A549 treated with CORT108297 at 1 μM for 4 hours (cell line): ENCODE measurements at places on chromosomes 3 and 15. TPM values are rescaled to one million over a fixed set of nuclear protein-coding genes. Genes with fewer than 3 reads are reported as not detected.

The ADCY5 gene
- 0.10 to 0.55 TPM (median 0.18 TPM) in 5 replicates for total RNA-seq

The IGSF10 gene
- total RNA-seq = 0.35 to 0.78 TPM (median 0.53 TPM) in 5 replicates

The ARRDC4 gene
- total RNA-seq = 0.15 to 0.24 TPM (median 0.21 TPM) in 5 replicates

The LPP gene
- 6.5 to 9.9 TPM (median 8.3 TPM) in 5 replicates for total RNA-seq

The SUCLG2 gene
- total RNA-seq = 32.7 to 47.4 TPM (median 37.9 TPM) in 5 replicates

The TLNRD1 gene
- total RNA-seq = 10.0 to 21.6 TPM (median 17.1 TPM) in 5 replicates

The SLC51B gene
- 11.4 to 16.4 TPM (median 12.7 TPM) in 5 replicates for total RNA-seq

The TUBGCP4 gene
- total RNA-seq = 4.1 to 7.4 TPM (median 6.2 TPM) in 5 replicates

The DUOXA2 gene
- not detected in 5 replicates for total RNA-seq

The GPR149 gene
- total RNA-seq = not detected in 5 replicates

The TRANK1 gene
- total RNA-seq = 1.2 to 2.8 TPM (median 1.9 TPM) in 5 replicates

The ZBED2 gene
- total RNA-seq = 0.15 to 0.43 TPM (median 0.32 TPM) in 5 replicates

The ERC2 gene
- total RNA-seq = 0.08 to 0.25 TPM (median 0.12 TPM) in 4 of 5 replicates, not detected in the other

The TTC21A gene
- 0.91 to 2.8 TPM (median 1.9 TPM) in 5 replicates for total RNA-seq

The COMMD2 gene
- total RNA-seq = 33.6 to 41.2 TPM (median 35.1 TPM) in 5 replicates

The GLT8D1 gene
- total RNA-seq = 33.4 to 43.7 TPM (median 38.6 TPM) in 5 replicates

The CCDC51 gene
- 25.0 to 29.1 TPM (median 27.4 TPM) in 5 replicates for total RNA-seq
